ENCODE measurements at places on chromosomes 7 and 10.

DNA sequence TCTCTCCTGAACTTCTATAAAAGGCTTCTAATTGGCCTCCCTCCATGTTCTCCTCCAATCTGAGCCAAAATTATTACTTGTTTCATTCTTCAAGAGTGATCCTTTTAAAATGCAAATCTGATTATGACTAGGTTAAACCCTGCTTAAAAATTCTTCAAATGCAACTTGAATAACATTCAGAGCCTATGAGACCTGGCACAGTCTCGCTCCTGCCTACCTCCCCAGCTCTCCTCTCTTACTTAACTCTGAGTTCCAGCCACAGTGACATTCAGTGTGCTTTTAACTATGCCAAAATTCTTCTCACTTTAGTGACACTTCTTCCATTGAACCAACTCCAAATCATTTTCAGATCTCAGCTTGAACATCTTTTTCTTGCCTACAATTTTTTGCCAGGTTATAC, 68.8 kb downstream of the TMEM168 start:
- no peak for DNase-seq

- DNase-seq, result no peak
Measured at GRCh38 chr10:124703778-124704427, 40.3 kb downstream of the FAM53B start.

DNA sequence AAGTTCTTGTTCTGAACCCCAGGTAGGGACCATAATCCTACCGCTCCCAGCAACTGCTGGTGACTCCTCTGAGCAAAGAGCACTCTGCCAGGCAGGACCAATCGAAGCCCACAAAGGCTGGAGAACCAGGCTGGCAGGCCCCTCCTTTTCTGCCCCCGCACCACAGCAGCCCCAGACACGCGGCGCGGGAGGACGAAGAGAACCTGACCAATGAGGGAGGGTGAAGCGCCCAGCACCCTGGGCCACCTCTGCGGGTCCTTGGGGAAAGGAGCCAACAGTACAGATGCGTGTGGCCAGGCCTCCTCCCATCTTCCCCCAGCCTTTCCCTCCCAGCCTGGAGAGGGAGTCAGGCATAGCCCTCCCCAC, 25.9 kb downstream of the CTBP2 start:
- DNase-seq, result no peak

GRCh38 chr7:157839226-157839625, 502.4 kb downstream of the DNAJB6 start:
- no peak for DNase-seq

- DNase-seq, result no peak
Measured at GRCh38 chr7:82595176-82595575, 151.6 kb upstream of the CACNA2D1 start.
